ENCODE measurements at places on chromosomes 6 and 20.

GRCh38 chr20:44770484-44771171, 25.0 kb downstream of the KCNK15 start:
- DNase-seq, result no peak

DNA sequence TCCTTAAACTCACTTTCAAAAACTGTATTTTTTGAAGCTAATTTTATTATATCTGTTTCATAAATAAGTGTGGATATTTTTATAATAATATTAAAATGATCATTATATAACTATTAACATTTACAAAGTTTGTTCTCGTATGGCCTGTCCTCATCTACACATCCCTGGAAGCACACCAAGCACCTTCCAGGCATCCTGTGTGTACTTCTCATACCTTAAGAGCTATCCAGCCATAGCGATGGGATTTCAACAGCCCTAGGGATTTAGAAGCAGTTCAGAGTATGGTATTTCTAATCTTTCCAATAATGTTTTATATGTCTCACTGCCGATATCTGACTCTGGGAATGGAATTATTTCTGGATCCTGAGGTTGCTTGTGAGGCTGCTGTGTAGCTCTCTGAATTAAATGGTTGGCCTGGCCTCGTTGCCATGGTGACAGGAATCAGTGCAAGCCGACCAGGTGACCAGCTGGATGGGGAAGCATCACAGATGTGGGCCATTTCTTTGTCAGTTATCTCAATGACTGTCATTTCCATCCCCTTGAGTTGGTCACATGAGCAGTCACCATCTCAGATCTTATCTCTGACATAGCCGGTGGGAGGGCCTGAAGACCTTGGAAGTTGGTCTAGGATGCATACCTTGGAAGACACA, 265.2 kb upstream of the RIN2 start:
- DNase-seq, result no peak

DNA sequence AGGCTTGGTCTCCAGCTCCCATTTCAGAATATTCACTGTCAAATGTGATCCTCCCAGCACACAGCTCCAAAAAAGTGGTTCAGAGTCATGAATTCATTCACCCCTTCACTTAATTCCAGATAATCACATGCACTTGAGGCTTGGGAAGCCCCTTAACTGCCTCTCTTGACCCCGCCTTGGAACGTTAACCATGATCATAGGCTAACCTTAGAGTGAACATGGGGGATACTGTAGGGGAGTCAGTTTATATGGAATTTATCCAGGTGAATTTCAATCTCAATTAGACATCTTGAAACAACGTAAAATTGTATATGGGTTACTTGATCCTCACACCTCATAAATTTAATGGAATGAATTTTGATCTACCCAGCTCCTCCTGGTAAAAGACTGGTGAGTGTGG, 346.8 kb upstream of the ARID1B start:
- DNase-seq, result no peak

- no peak for DNase-seq
Observed at GRCh38 chr6:109925075-109925474, 53.0 kb upstream of the GPR6 start.

DNA sequence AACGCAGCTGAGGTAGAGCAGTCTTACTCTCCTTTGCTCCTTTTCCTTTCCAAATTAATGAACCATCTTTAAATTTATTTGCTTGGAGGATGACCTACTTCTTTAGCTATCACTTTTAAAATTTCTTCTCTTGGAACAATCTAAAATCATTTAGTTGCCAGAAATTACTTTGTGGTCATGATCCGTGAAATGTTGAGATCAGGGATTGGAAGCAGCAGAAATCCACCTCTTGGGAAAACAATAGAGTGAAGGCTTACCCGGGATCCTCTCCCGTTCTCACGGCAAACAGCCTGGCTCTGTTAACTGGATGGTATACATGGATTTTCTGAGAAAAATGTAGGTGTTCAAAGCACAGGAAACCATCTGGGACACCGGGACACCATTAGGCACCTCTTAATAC, 7.7 kb downstream of the AKAP12 start:
- no peak for DNase-seq

- no peak for DNase-seq
Observed at GRCh38 chr20:37235065-37235464, 26.5 kb downstream of the GHRH start.

GRCh38 chr6:133991096-133991593, 38.1 kb downstream of the TBPL1 start:
- no peak for DNase-seq

GRCh38 chr20:58843128-58843556, 7.6 kb downstream of the GNAS-AS1 start:
- DNase-seq, result no peak

Data from T follicular helper cell (primary cell).